ENCODE measurements at places on chromosomes 3 and 15.
A peak's percentile ranks its signal among the peaks of the same experiment; 100 is the strongest.

DNA sequence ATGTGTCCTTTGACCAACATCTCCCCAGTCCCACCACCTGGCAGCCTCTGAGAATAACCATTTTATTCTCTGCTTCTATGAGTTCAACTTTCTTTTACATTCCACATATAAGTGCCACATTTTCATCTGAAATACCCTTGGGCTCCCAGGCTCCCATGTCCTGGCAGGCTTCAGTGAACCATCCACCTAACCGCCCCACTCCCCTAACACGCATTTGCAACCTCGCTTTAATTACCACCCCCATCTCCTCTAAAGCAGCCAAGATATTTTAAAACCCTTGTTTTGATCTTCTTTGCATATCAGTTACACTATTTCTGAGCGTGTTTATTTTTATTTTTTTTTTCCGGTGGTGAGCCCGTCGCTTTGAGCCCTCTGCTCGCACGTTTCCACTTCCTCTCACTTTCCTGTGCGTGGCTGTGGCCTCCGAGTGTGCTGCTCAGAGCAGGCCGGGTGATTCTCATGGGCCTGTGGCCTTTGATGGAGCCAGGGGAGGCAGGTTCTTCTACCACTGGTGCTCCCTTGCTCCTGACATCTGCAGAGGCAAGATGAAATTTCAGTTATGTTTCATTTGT lies 195.4 kb upstream of the LPP start:
- DNase-seq, result peak; percentile 40

- no peak for DNase-seq
Observed at GRCh38 chr3:63724987-63725386, 72.5 kb downstream of the SNTN start.

- DNase-seq, result no peak
Observed at GRCh38 chr15:80386151-80386550, 18.0 kb upstream of the ARNT2 start.

- no peak for DNase-seq
Observed at GRCh38 chr3:101635345-101635744, 41.6 kb downstream of the ZBTB11 start.
